ENCODE measurements at places on chromosomes 6 and 20. TPM values are rescaled to one million over a fixed set of nuclear protein-coding genes. Genes with fewer than 3 reads are reported as not detected.

The FOXQ1 gene
- 13.6 TPM for total RNA-seq

The MTFR2 gene
- 14.2 TPM for total RNA-seq

The PHACTR2 gene
- 3.6 TPM for total RNA-seq

The RPS21 gene
- total RNA-seq: 2,013 TPM

The SLC24A3 gene
- total RNA-seq: not detected

The TOX2 gene
- not detected for total RNA-seq

The NRSN1 gene
- total RNA-seq: not detected

GRCh38 chr20:24102290-24102689 lies 113.7 kb upstream of the GGTLC1 start:
- DNase-seq: peak; percentile 14

- peak; percentile 70 for DNase-seq
Observed at GRCh38 chr20:3239026-3239866, at the start of gene SLC4A11. Gene SLC4A11, minus strand, starts transcription at chr20:3239190. Its CDS starts 53 bp downstream, at chr20:3239137.

DNA sequence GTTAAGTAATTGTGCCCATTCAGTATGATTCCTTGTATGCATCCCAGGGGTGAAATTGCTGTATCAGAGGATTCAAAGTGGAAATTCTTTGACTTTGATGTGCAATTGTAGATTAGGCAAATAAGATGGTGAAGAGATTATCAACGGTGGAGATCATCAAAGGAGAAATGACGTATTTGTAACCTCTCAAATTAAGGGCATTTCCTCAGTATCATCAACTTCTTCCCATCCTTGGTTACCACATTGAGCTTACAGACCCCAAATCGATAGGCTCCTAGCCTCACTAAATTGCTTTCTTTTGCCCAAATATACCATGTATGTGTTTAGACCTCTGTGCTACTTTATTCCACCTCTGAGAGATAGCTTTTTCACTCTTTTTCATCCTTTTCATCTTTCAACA lies 213.1 kb upstream of the ZFP64 start:
- no peak for DNase-seq

GRCh38 chr6:126614642-126615504 lies 275.0 kb downstream of the CENPW start:
- no peak for DNase-seq

DNA sequence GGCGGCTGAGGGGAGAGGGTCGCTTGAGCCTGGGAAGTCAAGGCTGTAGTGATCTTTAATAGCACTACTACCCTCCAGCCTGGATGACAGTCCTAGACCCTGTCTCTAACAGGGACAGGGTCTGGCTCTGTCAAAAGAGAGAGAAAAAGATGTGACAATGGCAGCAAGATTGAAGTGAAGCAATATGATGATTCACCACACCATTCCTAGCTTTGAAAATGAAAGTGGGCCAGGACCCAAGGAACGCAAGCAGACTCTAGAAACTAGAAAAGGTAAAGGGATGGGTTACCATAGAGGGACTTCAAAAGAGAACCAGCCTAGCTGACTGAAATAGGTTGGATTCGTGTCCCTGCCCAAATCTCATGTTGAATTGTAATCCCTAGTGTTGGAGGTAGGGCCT lies 426.9 kb downstream of the HTR1B start:
- DNase-seq: no peak

DNA sequence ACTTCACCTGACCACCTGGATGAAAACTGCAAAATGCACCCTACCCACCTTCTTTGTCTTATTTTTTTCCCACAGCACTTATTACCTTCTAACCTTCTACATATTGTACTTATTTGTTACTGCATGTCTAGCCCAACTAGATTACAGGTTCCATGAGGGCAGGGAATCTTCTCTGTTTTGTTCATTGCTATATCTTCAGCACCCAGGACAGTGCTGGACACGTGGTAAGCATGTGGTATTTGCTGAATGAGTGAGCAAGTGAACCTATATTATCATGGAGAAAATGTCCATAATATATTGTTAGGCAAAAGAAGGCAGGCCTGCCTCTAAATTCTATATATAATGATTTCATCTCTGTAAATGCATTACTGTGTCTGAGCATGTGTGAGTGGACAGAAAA lies 107.0 kb downstream of the TRERF1 start:
- no peak for DNase-seq

DNA sequence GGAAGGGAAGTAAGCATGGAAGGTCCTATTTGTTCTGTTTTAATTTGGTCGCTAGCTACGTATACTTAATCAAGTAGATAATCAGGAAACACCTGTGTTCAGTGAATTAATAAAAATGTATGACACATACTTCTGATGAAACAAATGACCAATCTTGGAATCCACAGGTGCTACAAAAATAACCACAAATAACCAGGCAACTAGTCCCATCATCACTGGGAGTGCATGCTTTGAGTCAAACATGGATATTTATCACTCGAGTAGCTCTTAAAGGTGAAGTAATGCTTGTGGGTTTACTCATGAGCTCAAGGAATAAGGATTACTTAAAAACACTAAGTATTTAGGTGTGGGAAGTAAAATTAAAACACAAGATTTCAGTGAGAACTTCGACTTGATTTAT lies 285.6 kb upstream of the ID4 start:
- no peak for DNase-seq

DNA sequence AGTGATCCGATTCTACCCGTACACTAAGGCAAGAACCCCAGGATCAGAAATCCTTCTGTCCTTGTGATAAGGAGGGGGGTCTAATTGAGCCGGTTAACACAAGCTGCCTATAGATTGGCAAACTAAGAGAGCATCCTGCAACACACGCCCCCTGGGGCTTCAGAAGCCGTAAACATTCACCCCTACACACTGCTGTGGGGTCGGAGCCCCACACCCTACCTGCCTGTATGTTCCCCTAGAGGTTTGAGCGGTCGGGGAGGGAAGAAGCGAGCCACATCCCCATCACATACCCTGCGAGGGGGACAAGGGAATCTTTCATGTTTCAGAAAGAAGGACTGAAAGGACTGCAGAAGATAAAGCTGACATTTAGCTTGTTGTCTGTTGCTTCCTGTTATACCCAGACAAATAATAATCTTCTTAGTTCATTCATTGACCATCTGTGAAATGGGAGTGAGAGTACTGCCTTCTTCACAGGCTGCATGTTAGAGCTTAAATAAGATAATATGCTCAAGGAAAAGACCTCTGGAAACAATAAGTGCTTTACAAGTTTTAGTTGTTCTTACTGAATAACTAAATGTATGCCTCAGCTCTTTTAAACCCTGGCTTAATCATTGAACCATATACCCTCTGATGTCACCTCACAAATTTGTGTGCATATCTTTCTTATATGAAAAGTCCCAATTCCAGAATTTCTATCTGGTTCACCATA lies 74.2 kb upstream of the RNF217 start:
- no peak for DNase-seq

DNA sequence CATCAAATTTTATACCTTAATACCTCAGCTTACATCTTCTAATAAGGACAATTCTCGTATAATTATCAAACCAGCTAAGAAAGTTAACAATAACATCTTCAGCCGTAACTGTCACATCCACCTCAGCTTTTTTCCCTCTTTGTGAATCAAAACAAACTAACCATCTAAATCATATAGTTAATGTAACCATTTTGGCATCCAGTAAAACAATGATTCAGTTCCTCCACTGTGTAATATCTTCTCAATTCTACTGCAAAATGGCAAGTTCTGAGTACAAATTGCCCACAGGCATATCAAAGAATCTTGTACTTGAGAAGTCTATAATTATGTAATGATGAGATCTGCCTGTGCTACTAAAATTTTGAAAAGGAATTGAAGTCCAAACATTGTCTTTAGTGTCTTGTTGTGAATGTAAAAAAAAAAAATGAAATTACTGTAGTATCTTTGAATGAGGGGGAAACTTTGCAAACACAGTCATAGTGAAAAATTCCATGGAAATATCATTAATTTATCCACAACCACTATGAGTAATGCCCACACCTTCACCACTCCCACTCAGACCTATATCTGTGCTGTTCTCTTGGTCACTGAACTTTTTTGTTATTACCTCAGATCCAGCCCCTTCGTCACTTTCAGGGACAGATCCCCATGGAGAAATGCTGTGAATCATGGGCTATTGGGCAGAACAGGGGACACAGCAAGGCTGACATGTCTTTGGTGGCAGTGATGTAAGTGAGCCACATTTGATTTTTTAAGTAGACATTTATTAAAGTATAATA lies 178.6 kb upstream of the RAB32 start:
- no peak for DNase-seq

- no peak for DNase-seq
Observed at GRCh38 chr20:5491455-5491854, 174.7 kb upstream of the PROKR2 start.

GRCh38 chr6:122128445-122128844 lies 271.0 kb upstream of the HSF2 start:
- no peak for DNase-seq

DNA sequence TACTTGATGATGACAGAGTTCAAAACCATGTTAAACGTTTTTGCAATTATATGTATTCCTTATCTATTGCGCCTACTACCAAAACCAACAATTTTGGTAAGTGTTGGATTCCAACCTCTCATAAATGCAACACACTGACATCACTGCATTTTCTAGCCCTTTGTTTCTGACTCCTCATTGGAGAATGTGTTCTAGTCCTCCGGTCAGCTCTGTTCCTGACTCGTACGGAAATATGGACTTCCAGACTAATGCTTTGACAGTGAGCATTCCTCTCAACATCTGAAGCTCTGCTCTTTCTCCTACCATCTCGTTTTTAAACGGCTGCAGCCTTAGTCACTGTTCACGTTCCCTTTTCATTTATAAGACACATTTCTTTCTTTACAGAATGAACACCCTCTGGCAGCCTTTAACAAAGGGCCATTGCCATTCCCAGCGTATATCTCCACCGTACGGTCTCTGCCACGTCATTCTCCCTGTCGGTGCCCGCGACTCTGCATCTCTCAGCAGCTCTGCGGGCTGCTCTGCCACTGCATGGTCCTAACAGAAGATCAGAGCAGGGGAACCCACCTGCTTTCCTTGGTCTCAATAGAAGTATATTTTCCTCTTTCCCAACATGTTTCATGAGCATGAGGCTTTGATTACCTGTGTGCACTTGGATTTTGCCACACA lies 103.0 kb upstream of the SYNDIG1 start:
- DNase-seq: no peak

DNA sequence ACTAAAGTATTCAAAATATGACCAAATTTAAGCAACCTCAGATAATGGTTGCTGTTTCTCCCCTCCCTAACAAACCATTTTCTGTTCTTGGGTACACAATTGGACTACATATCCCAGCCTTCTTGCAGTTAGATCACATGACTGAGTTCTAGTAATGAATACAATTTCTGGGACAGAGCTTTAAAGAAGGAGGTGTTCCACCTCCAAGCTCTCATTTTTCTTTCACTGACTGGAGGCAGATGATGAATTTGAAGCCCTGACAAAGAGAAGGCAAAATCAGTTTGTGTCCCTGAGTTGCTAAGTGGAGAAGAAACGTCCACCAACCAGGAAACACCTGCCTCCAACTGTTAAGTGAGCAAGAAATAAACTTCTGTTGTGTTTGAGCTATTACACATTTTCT lies 117.2 kb downstream of the LCA5 start:
- peak; percentile 10 for DNase-seq

DNA sequence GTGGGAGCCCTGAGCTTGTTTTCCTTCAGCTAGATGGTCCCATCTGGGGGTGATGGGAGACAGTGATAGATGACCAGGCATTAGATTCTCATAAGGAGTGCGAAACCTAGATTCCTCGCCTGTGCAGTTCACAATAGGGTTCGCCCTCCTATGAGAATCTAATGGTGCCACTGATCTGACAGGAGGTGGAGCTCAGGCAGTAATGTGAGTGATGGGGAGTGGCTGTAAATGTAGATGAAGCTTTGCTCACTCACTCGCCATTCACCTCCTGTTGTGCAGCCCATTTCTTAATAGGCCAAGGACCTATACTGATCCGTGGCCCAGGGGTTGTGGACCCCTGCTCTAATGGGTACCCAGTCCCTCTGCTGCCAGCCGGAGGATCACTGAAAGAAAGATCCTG lies 20.7 kb upstream of the KCNB1 start:
- DNase-seq: no peak

- DNase-seq: no peak
Observed at GRCh38 chr20:35773154-35773751, 1.4 kb downstream of the PHF20 start.

GRCh38 chr6:38159596-38159995 lies 340.1 kb downstream of the ZFAND3 start:
- DNase-seq: no peak

DNA sequence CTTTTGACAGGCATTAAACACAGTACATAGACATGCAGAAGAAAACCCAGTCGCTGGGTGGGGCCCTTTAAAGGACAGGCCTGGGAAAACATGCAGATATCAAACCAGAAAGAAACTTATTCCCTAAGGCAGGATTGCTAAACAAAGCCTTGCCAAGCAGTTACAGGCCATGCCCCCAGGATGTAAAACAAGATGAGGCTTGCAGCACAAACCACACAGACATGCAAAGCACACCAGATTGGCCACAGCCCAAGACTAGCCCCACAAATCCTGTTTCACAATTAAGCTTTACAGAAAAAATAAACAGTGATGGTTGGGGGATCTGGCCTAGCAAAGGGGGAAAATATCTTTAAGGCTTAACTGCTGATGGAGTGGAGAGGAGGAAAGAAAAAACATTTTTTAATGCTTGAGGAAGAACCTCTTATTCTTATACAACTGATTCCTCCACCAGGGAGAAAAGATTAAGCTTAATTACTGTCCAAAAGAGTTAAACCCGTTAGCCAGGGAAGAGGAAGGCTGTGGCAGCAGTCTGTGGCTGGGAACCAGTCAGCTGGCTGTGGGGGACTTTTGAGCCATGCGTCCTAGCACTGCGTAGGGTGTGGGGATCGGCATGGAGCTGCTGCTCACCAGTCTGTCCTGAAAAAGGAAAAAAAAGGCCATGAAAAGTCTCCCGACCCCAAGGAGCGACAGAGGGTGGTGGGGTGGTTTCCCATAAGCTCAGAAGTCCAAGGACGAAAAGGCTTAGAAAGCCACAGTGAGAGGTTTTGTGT lies 28.4 kb downstream of the COL19A1 start:
- no peak for DNase-seq

GRCh38 chr6:81216668-81217067 lies 535.8 kb downstream of the TENT5A start:
- DNase-seq: no peak

DNA sequence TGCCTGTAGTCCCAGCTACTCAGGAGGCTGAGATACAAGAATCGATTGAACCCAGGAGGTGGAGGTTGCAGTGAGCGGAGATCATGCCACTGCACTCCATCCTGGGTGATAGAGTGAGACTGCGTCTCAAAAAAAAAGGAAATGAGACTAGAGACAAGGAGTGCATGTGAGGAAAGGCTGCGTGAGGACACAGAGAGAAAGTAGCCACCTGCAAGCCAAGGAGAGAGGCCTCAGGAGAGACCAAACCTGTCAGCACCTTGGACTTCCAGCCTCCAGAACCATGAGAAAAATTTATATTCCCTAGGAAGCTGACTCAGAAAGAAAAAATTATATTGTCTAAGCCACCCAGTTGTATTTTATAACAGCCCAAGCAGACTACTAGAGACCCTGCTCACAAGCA lies 7.4 kb upstream of the BEND3 start:
- no peak for DNase-seq

- no peak for DNase-seq
Observed at GRCh38 chr6:13559251-13559650, 15.2 kb upstream of the SIRT5 start.
